ENCODE measurements at places on chromosomes 5 and 9.

- DNase-seq: peak; percentile 72
Measured at GRCh38 chr9:119273984-119274665, 95.1 kb downstream of the BRINP1 start.

- no peak for DNase-seq
Measured at GRCh38 chr9:116716438-116716837, 29.3 kb downstream of the TRIM32 start.

DNA sequence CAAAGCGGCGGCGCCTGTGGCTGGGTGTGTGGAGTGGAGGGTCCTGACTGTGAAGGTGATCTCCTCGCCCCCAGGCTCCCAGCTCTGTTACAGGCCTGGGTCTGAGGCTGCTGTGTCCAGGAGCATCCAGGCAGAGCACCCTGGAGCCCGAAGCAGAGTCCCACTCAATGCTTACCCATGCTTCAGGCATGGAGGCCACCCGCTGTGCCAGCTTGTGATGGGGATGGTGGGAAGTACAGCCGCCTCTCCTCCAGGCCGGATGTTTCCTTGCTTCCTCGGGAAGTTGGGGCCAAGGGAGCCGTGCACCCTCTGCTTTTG lies 255.9 kb upstream of the IRX1 start:
- no peak for DNase-seq

DNA sequence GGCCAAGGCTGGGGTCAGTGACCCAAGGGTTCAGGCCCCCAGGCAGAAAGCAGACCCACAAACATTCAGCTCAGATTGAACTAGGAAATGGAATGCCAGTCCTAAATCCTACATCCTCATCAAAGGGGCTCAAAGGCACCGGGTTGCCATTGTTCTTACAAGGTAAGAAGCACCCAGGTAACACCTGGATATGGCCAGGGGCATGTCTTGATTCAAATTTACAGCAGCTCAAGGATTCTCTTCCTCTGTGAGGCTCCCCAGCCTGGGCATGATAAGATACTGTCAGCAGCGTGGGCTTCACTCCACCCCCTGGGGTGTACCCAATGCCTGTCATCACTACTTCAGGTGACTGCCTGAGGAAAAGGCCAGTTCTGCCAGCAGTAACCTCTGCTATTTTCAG lies 92.1 kb upstream of the FSTL4 start:
- DNase-seq: no peak

- no peak for DNase-seq
Measured at GRCh38 chr5:103247118-103247517, 11.4 kb upstream of the MACIR start.

GRCh38 chr9:131167146-131167692 lies 41.8 kb downstream of the NUP214 start:
- DNase-seq: peak; percentile 17

DNA sequence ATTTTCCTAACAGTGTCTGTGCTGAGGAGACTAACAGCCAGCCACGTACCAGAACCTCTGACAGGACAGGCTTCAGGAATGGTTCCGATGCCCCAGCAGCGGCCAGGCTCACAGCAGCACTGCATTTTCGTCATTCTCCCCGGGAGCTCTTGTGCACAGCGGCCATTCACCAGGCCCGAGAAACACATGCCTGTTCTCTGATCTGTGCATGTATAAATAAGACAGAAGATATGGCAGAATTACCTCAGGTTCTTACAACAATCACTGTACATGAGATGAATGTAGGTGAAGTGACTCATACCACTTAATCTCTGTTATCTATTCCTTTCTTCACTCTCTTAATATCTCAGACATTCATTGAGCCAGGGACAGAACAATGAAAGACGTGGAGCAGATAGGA lies 143.0 kb downstream of the FBN2 start:
- no peak for DNase-seq

DNA sequence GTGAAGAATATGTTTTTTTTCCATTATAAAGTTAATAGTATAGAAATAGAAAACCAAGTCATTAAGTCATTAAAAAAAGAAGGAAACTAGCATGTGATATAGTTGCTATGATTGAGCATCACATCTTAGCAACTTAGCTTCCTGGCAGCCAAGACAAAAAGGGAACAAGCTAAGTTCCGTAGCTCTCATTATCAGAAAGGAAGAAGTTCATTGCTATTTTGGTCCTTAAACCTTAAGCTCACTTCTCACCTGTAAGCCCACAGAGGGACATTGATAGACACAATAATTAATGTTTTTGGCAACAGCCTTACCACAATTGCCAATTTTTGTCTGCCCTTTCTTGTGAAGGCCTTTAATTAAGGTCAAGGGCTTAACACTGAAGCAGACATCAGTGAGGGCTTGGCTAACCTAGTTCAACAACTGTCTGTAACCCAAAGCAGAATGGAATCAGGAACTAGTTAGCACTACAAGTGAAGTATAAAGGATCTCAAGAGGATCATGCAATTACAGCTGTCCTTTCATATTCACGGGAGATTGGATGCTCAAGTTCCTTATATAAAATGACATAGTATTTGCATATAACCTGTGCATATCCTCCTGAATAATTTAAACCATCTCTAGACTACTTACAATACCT lies 24.0 kb upstream of the KLF4 start:
- no peak for DNase-seq

DNA sequence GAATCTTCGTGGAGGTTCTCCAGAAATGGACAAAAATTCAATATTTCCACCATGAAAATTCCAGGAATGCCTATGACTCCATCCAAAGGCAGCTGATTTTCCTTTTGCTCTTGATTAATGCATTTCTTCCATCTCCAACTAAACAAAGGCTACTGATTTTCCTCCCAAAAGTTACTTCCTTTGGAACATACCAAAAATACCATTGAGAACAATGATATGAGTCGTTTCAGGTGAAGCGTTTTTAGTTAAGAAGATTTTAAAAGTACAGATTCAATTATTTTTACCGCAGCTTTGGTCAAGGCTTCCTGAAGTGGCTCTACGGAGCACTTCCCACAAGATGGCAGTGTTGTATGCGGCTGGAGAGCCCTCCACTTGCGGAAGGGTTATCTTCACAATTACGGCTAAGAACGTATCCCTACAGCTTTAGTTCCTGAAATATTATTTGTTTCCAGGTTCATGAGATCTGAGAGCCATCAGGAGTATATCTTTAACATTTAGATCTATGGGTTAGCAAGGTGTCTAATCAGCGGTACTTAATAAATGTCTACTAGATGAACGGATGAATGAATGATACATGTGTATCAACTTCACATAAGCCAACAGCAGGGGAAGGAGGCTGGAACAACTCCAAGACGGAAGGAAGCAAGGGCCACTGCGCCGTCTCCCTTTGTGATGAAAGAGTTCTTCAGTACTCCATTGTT lies 35.9 kb upstream of the ARSB start:
- DNase-seq: peak; percentile 66

DNA sequence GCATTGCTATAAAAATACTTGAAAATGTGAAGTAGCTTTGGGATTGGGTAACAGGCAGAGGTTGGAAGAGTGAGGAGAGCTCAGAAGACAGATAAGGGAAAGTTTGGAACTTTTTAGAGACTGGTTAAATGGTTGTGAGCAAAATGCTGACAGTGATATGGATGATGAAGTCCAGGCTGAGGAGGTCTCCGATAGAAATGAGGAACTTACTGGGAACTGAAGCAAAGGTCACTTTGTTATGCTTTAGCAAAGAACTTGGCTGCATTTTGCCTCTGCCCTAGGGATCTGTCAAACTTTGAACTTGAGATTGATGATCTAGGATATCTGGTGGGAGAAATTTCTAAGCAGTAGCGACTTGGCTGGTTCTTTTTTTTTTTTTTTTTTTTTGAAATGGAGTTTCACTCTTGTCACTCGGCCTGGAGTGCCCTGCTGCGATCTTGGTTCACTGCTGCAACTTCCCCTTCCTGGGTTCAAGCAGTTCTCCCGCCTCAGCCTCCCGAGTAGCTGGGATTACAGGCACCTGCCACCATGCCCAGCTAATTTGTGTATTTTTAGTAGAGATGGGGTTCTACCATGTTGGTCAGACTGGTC lies 998.9 kb downstream of the TLE1 start:
- DNase-seq: no peak

DNA sequence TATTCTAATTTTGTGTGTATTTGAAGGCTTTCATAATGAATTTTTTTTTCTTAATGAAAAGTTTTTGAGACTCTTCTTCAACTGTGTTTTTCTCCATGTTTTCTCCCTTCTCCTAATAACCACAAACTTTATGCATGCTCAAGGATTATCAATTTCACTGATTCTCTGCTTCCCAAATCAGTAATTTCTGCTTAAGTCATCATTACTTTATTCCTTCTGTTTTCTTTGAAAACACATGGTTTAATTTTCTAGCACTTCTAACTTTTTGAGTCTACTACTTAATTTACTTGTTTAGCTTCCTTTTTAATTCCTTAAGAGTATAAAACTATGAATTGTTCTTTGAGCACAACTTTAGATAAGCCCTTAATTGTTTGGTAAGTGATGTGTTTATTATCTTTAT lies 11.5 kb upstream of the FBN2 start:
- no peak for DNase-seq

- peak; percentile 81 for DNase-seq
Measured at GRCh38 chr9:117487555-117488175, 72.8 kb upstream of the ASTN2 start.

- DNase-seq: no peak
Measured at GRCh38 chr5:137355708-137356107, 143.4 kb downstream of the SPOCK1 start.

- DNase-seq: peak; percentile 36
Measured at GRCh38 chr5:154478224-154478565, at the start of gene HAND1. Gene HAND1, minus strand, starts transcription at chr5:154478227. Its CDS starts 219 bp downstream, at chr5:154478008.

- DNase-seq: peak; percentile 10
Measured at GRCh38 chr9:117546894-117547678, 132.2 kb upstream of the ASTN2 start.

- no peak for DNase-seq
Measured at GRCh38 chr5:133124891-133125290, 73.1 kb downstream of the HSPA4 start.

DNA sequence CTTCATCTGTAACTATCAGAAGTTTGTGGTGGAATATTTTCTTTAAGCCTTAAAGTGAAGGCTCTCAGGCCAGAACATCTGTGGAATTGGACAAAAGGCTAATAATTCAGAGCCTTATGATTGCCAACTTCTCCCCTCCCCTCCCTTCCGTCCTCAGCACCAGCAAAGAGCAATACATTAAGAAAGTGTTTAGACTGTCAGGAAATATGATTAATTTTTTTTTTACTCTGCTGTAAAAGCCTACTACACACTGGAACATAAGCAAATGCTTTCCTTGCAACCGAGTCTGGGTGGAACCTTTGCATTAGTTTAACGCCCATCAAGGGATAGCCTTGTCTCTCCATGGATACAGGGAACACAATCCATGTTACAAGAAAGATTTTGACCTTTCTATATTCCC lies 110.3 kb upstream of the TARS1 start:
- DNase-seq: no peak

- no peak for DNase-seq
Measured at GRCh38 chr5:89388872-89389271, 505.9 kb upstream of the MEF2C start.

DNA sequence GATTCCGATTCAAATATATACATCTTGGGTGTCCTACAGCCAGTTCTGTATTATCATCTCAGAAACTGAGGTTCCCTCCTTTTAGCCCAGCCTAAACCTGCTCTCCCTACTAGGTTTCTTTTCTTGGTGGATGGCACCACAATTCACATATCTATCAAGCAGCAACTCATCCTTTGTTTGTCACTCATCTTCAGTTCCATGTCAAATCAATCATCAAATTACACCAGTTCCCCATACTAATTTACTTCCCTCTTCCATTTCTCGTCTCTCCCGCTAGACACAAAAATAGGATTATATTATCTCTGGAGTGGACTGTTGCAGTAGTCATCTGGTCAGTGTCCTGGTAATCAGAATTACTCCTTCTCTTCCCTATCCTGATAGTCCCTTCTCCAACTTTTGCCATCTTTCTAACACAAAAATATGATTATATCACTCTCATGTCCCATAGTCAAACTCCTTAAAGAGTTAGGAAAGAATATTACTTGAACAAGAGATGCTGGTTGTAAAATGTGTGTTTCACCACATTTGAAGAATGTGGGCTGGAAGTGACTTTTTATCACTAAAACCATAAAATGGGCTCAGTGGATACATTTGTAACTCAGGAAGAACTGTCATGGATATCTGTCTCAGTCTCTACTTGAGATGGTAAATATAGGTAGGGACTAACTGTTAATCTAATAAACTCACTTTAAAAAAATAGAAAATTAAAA lies 69.1 kb upstream of the RICTOR start:
- DNase-seq: no peak

DNA sequence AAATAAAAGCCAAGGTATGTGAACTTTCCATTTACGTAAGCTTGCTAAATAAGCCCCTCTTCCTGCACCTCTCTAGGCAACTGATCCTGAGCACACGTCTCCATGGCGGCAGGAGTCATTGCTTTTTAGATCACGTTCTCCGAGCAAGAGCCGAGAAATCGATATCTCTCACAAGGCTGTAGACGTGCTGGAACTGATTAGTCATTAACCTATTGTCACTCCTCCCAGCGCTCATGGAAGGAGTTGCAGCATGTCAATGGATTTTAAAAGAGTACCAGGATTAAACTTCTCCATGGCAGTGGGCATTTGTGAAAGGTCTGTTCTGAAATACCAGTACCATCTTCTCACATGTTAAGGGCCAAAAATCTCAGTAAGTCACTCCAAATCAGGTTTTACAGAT lies 4.7 kb upstream of the ADCY2 start:
- no peak for DNase-seq

- DNase-seq: no peak
Measured at GRCh38 chr5:180594311-180595045, 3.2 kb upstream of the SCGB3A1 start.

GRCh38 chr9:4298255-4299004 lies 1.4 kb downstream of the GLIS3 start:
- DNase-seq: no peak

- no peak for DNase-seq
Measured at GRCh38 chr9:129173296-129174101, 4.6 kb downstream of the IER5L start.
